Posterior vena cava (tissue), 2 donors: ENCODE measurements at places on chromosomes 16 and 17. TPM values are rescaled to one million over a fixed set of nuclear protein-coding genes. Genes with fewer than 3 reads are reported as not detected.

- no peak for DNase-seq
Measured at GRCh38 chr17:81500047-81500446, 12.6 kb downstream of the ACTG1 start.

- DNase-seq: no peak
Measured at GRCh38 chr17:82358465-82359350, at the start of gene TEX19. TEX19 (plus strand) TSS chr17:82359247; CDS start chr17:82362151, 2,904 bp downstream.

- peak; percentile 35 for DNase-seq
Measured at GRCh38 chr17:2943981-2944380, 119.4 kb downstream of the OR1D5 start.

GRCh38 chr16:4825196-4825595, 21.9 kb downstream of the GLYR1 start:
- peak; percentile 14 for DNase-seq

GRCh38 chr17:12134587-12134986, 113.9 kb downstream of the MAP2K4 start:
- DNase-seq: no peak

DNA sequence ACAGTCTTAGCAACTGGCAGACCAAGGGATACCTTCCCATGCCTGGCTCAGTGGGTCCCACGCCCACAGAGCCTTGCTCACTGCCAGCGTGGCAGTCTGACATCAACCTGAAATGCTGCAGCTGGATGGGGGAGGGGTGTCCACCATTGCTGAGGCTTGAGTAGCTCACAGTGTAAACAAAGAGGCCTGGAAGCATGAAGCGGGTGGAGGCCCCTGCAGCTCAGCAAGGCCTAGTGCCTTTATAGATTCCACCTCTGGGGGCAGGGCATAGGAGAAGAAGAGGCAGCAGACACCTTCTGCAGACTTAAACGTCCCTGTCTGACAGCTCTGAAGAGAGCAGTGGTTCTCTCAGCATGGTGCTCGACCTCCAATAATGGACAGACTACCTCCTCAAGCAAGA, 263.2 kb downstream of the KIF2B start:
- DNase-seq: peak; percentile 26

DNA sequence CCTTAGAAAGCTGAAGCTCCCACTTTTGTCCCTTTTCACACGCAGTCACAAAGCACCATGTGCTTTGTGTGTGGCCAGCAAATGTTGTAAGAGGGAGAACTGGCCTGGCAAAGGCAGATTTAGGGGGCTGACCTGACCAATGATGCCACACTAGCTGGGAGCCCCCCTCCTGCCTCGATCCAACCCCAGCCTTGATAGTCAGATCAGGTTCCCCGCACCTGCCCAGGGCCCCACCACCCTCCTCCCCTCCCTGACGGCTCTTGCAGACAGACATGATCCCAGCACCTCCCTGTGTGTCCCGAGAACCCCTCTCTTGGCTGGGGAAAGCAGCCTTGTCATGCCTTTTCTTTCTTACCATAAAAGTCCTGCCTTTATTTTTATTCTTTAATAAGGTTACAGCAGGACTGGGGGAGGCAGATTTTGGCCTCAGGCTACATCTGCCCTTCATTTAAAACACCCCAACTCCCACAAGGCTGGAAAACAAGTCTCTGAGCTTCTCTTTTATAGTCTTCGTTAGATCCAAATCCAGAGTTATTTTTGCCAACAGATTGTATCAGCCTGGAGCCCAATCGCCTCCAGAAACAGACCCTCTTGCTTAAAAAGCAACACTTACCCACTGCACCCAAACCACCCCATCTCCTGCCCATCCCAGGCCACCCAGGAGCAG, 201.8 kb upstream of the CDH5 start:
- no peak for DNase-seq

GRCh38 chr17:78997231-78997741, 12.3 kb downstream of the CANT1 start:
- DNase-seq: peak; percentile 68

- DNase-seq: peak; percentile 84
Measured at GRCh38 chr17:38352245-38353085, 821 bp downstream of the SOCS7 start.

GRCh38 chr17:16255481-16255921, 38.5 kb downstream of the PIGL start:
- peak; percentile 84 for DNase-seq

DNA sequence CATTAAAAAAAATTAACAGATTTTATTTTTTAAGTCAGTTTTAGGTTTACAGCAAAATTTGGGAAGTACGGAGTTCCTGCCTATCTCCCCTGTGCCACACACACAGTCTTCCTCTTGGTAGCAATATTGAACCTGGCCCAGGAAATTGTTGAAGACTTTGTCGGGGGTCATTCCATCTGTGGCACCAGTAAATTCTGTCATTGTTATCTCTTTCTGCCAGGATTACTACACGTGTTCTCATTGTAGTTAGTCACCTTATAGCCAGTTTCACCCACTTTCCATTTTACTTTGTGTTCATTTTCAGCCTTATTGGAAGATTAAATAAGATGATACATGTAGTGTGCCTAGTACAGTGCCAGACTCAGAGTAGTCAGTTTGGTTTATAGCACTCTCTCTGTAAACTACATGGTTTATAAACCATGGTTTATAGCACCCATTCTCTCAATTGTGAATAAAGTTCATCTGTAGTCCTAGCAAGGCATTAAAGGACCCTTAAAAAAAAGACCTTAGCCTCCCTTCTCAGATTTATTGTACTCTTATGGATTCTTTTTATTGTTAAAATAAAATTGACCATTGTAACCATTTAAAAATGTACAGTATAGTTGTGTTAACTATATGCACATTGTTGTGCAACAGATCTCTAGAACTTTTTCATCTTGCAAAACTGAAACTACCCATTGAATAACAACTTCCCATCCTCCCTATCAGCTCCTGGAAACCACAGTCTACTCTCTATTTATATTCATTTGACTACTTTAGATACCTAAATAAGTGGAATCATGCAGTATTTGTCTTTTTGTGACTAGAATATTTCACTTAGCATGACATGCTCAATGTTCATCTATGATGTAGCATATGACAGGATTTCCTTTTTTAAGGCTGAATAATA, 36.1 kb downstream of the NLK start:
- DNase-seq: no peak

GRCh38 chr17:5121186-5121841, 5.5 kb downstream of the USP6 start:
- DNase-seq: peak; percentile 72

DNA sequence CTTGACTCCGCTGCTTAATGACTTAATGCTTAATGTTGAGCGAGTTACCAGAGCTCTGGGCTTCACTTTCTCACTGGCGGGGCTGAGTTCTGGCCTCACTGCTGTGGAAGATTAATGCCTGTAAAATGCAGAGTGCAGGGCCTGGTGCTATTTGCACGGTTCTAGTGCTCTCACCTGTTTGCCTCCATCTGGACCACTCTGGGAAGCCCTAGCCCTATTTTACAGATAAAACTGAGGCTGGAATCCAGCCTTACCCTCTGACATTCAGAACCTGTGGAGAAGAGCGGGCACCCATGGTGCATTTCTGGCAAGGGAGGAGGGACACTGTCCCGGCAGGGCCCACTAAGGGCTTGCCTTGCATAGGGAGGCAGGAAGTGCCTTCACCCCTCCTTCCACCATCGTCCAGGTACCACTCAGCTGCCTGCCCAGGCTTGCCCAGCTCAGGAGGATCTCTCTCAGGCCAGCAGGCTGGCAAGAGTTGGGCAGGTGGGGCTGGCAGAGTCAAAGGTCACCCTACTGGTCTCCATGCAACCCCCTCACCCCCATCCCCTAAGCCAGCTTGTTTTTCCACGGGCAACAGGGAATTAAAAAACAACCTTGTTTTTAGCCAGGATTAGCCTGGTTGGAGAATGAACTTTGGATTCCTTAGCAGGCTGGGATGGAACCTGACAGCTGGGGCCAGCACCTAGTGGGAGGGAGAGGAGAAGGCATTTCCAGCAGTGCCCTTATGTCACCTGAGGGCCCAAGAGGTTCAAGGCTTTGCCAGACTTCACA, 4.1 kb upstream of the UBALD1 start:
- no peak for DNase-seq

DNA sequence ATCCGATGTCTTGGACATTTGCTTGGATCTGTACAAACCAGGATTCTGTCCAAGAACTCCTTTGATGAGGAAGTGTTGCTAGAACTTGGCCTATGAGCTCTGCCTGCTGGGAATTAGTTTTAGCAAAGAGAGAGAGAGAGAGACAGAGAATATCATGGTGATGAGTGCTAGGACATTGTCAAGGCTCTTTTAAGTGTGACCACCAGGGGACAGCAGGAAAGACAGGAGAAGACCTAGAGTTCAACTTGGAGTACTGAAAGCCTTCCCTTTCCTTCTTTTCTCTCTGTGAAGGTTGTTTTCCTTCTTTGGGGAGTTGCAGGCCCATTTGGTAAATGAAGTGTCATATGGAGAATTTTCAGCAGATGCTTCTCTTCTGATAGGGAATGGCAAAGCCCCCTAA, 389.2 kb upstream of the HSBP1 start:
- no peak for DNase-seq

DNA sequence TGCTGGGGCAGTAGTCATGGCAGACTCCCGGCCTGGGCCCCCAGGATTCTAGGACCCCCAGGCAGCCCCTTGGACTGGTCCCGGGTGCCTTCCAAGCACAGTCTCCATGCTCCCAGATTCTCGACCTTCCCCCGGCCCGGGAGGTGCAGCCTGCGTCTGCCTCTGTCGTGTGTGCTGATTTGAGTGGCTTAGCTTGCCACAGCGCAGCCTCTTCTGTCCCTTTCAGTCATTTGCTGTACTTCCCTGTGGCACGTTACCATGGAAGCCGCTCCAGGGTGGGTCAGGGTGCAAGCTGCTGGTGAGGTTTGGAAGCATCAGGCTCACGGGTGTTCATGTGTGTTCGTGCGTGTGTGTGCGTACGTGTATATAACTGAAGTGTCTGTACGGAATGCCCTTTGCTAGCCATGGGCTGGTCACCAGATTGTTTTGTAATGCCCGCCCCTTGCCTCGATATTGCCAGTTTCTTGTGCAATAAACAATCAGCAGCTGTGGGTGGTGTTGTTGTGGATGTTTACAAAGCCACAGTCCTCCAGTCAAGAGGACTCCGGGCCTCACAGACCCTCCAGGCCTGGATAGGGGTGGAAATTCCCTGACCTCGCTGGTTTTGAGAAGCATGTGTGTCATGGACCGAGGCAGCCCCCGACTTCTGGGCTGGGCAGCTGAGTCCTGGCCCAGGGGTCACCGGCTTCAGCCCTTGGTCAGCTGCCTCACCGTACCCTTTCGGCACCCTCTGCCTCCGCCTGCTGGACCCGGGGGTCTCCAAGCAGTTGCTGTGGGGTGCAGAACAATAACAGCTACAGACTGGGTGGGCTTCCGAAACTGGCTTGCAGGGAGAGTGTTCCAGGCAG, 9.7 kb upstream of the CLEC18A start:
- peak; percentile 62 for DNase-seq

GRCh38 chr17:10155371-10156076, 42.9 kb downstream of the GAS7 start:
- DNase-seq: peak; percentile 23

DNA sequence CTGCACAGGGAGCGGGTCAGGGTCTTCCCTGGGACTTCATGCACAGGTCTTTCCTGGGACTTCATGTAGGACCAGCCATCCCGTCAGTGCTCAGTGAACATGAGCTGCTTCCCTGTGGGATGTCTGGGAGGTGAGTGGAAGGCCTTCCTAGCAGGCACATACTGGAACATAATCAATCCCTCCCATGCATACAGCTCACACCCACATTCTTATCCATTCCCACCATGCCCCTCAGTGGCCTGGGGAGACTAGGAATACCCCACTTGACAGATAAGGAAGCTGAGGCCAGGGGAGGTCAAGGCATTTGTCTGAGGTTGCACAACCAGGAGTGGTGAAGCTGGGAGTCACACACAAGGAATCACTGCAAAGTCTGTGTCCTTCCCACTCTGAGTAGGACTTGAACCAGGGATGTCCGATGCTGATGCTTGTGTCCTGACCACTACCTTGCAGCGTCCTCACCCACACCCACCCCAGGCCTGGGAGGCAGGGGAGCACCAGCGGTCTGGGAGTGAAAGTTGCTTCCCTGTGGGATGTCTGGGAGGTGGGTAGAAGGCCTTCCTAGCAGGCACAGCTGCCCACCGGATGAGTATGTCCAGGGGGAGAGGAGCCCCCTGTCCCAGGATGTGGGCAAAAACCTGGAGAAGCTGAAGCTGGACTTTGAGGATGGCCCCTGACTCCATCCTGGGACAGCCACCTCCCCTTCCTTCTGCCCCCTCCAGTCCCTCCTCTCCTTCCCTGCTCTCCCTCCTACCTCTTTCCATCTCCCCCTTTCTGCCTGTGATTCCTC, 1.0 kb upstream of the NLRC5 start:
- DNase-seq: peak; percentile 76

APOBR gene
- total RNA-seq: 2.7 TPM

KRTAP2-2 gene
- total RNA-seq: not detected

SMIM36 gene
- total RNA-seq: not detected

GPR179 gene
- total RNA-seq: not detected

SMPD3 gene
- 0.23 TPM for total RNA-seq

GRIN2C gene
- 0.38 TPM for total RNA-seq

FSCN2 gene
- 2.0 TPM for total RNA-seq

GNGT2 gene
- 2.3 TPM for total RNA-seq

FBXW10 gene
- 0.14 TPM for total RNA-seq

ITGB3 gene
- 32.1 TPM for total RNA-seq

INCA1 gene
- total RNA-seq: 0.60 TPM
